MV-4-11 (cell line): ENCODE measurements at places on chromosomes 6 and 20.
A peak's percentile ranks its signal among the peaks of the same experiment; 100 is the strongest.

DNA sequence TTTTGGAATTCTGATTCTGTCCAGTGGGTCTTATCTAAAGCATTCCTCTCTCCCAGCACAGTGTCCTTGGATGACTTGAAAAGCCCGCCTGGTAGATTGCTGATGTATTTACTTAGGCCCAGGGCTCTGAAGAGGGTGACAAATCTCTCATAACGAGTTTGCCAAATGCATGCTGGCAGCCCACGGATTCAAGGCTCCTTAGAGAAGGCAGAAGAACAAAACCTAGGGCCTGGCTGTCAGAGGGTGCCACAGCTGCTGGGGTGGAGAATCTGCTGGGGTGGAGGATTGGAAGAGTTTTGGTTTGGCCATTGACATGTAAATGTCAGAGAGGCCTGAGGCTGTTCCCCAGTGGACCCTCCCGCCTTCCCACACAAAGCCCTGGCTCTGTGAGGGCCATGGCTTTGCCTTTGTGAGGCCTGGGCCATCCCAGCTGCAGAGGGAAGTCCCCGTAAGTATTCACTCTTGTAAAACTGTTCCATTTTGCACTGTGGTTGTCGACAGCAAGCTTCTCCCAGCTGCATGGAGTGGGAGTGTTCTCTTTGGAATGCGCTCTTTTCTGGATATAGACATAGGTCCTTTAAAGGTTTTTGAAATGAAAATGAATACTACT lies 50.3 kb downstream of the ANKRD6 start:
- no peak for DNase-seq

DNA sequence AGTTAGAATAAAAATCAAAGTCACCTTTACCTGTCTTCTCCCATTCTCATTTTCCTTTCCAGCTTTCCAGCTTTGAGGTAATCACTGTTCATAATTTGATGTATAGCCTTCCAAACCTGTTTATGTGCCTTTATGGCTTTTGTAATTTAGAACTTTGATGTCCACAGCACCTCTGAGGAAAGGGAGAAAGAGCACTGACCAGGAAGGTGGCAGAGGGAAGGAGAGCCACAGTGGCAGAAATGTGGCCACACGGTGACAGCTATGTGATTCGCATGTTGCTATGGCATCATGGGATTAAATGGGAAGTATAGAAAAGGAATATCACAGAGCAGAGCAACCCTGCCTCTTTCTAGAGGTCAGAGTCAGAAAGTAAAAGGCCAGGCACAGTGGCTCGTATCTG lies 51.7 kb upstream of the PLCG1 start:
- DNase-seq = no peak

- no peak for DNase-seq
These were observed 243.6 kb downstream of the UST start for GRCh38 chr6:148990403-148990802.

- no peak for DNase-seq
These were observed 311.3 kb downstream of the CDKAL1 start for GRCh38 chr6:20845592-20845991.

DNA sequence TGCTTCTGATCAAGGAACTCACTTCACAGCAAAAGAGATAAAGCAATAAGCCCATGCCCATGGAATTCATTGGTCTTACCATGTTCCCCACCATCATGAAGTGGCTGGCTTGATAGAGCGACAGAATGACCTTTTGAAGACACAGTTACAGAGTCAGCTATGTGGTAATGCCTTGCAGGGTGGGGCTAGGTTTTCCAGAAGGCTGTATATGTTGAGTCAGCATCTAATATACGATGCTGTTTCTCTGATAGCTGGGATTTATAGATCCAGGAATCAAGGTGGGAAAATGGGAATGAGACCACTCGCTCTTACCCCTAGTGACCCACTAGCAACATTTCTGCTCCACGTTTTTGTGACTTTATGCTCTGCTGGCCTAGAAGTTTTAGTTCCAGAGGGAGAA lies 220.7 kb upstream of the RSPO3 start:
- DNase-seq = no peak

- DNase-seq = no peak
These were observed 23.5 kb downstream of the MAPK14 start for GRCh38 chr6:36050947-36051710.

GRCh38 chr20:48458601-48459385 lies 369.0 kb downstream of the PREX1 start:
- DNase-seq = no peak

GRCh38 chr6:117531809-117532725 lies 49.6 kb downstream of the DCBLD1 start:
- no peak for DNase-seq

GRCh38 chr6:13302291-13302690 lies 26.0 kb downstream of the TBC1D7 start:
- no peak for DNase-seq

DNA sequence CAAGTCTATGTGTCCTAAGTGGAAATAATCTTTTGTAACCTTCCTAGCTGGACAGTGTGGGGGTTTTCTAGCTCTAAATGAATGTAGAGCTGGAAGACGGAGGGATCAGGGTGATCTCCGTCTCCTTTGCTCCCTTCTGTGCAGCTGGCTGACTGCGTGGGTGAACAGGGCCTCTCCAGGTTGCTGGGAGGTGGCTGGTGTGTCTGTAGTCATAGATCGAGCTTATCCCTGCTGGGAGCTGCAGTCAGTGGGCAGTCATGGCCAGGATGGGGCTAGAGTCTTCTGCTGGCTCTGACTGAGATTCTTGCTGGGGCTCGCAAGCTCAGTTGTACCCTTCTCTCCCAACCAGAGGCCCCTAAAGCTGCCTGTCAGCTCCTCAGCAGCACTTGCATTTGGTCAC lies 6.4 kb downstream of the SEC23B start:
- no peak for DNase-seq

- peak; percentile 93 for DNase-seq
These were observed 868 bp downstream of the NCOA3 start for GRCh38 chr20:47502271-47503239.

GRCh38 chr6:75431379-75431778 lies 62.2 kb downstream of the FILIP1 start:
- DNase-seq = peak; percentile 85

- DNase-seq = no peak
These were observed 12.9 kb downstream of the TPMT start for GRCh38 chr6:18141805-18142590.

DNA sequence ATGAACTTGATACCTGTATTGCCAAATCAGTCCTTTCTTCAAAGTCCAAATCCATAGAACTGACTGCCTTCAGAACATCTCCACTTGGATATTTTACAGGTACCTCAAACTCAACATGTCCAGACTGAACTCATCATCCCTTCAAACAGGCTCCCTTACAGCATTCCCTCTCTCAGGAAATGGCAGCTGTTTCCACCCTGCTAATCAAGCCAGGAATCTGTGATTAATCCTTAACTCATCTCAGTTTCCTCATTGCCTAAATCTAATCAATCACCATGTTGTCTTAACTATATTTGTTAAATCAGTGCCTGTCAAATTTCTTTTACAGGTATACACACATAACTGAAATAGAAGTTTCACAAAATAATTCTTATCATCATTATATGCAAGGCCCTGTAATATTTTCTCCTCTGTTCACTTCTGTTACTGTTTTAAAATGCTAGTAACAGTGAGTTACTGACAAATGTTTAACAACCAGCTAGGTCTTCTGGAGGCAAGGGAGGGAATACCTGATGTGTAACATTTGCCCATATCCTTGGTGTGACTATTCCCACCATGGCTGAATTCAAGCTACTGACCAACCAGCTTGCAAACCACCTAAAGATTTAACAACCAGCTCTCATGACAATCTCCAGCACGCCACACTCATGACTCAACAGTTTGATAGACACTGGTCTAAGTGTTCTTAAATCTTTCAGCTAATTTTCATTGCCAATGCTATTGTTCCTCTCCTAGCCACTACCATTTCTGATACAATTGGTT lies 124.9 kb downstream of the ADAT2 start:
- no peak for DNase-seq

- DNase-seq = peak; percentile 93
These were observed 50.0 kb downstream of the SYNJ2 start for GRCh38 chr6:158031381-158032353.

DNA sequence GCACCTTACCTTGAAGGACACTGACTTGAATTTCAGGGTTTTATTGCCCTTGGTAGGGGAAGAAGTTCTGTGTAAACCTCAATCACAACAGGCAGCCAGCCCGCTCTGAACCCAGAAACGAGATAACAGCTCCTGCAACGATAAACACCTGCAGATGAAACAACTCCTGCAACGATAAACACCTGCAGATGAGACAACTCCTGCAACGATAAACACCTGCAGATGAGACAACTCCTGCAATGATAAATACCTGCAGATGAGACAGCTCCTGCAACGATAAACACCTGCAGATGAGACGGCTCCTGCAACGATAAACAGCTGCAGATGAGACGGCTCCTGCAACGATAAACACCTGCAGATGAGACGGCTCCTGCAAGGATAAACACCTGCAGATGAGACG lies 54.0 kb upstream of the TBXT start:
- DNase-seq = no peak

- DNase-seq = peak; percentile 91
These were observed 10.9 kb downstream of the IL20RA start for GRCh38 chr6:137033828-137034227.

GRCh38 chr6:15677822-15678221 lies 15.0 kb upstream of the DTNBP1 start:
- no peak for DNase-seq

GRCh38 chr6:73811706-73812105 lies 115.7 kb downstream of the CD109 start:
- DNase-seq = no peak

DNA sequence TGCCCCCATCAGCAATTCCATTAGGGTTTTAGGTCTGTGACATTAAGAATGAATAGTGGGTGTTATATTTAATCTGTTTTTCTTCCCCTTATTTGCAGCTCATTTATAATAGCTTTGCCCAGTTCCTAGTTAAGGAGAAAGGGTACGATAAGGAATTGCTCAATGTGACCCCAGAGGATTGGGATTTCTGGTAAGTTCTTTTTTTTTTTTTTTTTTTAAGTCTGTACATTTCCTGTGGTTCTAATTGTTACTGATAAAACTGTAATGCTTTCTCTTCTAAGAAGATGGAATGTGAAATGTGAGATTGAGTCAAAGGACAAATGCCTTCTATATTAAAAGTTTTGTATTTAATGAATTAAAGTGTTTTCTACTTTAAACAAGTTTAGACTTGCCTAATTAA lies 5.5 kb downstream of the NT5DC1 start:
- DNase-seq = no peak

DNA sequence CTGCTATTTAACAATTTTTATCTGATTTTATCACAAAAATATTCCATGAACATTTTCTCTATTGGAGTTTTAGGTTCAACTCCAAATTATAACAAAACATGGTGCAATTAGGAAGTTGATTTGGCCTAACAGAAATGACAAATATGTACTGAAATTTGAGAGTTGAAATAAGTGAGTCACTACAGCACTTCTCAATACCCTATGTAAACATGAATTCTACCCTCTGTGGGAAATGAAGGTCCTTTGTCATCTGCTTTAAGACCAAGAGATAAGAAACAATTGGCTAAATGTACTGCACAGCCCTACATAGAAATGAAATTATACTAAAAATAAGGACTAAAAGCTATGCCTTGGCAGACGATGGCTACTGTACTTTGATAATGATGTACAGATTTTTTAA lies 86.2 kb upstream of the BEND6 start:
- no peak for DNase-seq

DNA sequence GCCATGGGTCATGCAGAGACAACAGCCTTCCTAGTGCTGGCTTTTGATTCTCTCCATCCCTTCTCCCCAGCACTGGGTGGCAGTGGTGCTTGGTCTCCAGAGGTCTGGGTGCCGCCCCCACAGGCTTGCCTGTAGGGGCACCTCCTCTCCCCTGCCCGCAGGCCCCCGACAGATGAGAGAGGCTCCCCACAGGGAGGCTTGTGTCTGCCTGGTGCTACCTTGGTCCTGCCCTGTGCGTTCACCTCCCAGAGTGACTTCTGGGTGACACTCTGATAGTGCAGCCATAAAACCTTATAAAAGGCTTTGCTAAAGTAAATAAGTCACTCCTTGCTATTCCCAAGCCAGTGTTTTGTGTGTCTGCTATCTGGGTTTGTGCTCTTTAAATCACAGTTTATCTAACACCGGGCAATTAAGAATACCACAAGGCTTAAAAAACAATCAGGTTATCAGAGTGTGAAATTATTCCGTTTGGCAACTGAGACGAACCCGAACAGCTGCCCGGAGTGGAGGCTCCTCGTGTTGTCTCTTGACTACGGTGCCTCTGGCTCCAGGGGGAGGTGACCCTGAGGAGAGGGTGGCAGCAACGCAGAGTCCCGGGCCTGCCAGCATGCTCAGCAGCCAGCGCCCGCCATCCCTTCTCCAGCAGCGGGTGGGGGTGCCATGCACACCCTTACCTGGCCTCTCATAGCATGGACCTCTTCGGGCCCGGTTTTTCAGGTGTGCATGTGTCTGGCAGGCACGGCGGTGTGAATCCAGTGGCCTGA lies 5.4 kb upstream of the C20orf204 start:
- DNase-seq = no peak

- peak; percentile 23 for DNase-seq
These were observed 25.8 kb upstream of the SLC9A8 start for GRCh38 chr20:49786668-49787370.

- peak; percentile 73 for DNase-seq
These were observed 85.8 kb downstream of the CEBPB start for GRCh38 chr20:50276119-50277063.

DNA sequence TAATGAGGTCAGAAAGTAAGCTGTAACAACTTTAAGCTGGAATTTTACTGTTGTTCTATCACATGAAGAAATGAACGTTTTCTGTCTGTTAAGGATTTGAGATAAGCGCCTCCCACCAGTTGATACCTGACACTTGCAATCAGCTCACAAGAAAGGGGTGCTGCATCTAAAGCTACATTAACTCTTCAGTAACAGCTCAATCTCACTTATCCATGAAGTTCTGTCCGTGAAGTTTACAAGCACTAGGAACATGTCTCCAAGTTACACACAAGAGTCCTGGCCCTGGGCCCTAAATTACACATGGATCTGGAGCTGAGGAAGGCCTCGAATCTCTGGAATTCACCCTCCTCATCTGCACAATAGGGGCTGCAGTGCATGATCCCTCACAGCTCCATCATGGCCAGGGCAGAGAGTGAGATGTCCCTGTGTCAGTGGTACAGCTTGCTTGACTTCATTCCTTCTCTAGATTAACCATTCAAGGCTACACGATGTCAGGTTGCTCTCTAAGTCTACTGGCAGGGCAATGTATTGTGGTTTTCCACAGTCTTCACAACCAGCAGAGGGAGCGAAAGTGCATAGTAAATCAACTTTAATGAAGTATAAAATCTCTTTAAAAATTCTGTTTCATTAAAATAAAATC lies 182.4 kb upstream of the MCHR2 start:
- DNase-seq = peak; percentile 32

- no peak for DNase-seq
These were observed 211.6 kb upstream of the ZNF217 start for GRCh38 chr20:53804920-53805894.
